IPS DF 19.7 (cell line): ENCODE measurements at places on chromosomes 3 and 15.

- no peak for DNase-seq
Measured at GRCh38 chr3:195194559-195195206, 76.3 kb downstream of the XXYLT1 start.

DNA sequence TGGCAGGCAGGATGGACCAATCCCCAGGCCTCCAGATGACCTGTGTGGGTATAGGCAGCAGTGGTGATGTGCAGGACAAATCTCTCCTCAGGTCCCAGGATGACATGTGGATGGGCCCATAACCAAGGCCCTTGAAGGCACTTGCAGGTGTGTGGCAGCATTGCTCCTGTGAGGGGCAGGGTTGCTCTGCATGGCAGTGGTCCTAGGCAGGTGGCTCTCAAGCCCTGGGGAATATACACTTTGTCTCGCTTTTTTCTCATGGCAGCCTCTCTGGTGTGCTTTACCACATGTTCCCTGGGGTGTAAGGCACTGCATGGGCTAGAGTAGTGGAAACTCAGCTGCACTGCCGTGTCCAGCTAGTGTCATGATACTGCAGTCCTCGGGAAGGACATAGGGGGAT is 503.6 kb downstream of the UNC13C start:
- no peak for DNase-seq

- no peak for DNase-seq
Measured at GRCh38 chr3:7897655-7898054, 604.0 kb upstream of the LMCD1 start.

DNA sequence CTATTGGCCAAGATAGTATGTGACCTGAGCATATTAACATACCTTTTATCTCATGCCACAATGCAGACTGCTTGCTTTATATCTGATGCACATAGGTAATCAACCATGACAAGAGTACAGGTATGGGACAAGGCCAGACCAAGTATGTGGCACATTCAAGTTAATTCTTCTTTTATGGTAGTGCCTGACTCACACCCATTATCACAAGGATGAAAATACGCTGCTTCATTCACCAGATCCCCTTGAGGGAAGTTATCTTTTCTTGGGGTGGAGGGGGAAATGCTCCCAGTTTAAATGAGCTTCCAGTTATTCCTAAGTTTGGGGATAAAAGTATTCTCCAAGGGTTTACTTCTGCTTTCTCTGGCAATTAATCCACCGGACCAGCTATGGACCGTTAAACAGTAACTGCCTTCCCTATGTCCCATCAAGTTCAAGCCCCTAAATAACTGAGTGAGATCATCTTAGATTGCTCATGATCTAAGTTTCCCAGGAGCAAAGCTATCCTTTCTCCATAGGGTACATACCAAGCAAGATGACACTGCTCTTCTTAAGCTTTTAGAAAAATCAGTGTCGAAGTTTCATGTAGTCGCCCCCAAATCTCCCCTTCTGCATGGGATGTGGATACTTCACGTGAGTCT is 1.9 kb downstream of the COL8A1 start:
- DNase-seq, result no peak

DNA sequence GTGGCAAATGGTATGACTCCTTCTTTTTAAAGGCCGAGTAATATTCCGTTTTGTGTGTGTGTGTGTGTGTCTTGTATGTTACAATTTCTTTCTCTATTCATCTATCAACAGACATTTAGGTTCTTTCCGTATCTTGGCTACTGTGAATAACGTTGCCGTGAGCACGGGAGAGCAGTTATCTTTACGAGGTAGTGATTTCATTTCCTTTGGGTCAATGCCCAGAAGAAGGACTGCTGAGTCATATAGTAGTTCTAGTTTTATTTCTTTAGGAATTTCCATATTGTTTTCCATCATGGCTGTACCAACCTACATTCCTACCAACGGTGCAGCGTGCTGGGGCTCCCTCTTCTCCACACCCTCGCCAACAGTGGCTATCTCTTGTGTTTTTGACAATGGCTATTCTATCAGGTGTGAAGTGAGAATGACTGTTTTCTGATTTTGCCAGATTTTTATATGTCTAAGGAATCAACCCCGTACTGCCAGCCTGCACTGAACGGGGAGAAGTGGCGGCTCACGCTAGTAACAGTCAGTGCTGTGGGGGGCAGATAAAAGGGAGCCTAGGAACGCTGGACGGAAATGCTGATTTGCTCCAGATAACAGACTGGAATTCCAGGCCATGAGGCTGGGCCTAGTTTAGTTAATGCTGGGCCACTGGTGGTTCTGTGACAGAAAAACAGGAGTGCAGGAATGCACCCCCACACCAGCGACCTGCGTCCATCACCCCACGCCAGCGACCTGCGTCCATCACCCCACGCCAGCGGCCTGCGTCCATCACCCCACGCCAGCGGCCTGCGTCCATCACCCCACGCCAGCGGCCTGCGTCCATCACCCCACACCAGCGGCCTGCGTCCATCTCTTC is 168.1 kb downstream of the XXYLT1 start:
- DNase-seq, result no peak

DNA sequence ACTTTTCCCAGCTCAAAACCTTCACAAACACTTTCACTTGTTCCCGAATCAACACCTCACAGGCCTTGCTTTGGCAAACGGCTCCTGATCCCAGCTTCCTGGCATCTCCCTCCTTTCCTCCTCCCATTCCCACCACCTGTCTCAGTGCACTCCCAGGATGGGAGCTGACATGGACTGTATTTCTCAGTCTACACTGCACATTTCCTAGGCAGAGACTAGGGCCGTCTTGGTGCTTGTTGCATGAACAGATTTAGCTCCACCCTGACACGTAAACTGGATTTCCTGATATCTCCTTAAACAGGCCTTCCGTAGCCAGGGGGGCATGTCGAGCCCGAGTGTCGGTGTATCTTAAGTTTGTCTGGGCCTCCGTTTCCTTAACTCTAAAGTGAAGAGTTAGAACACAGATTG is 790 bp upstream of the WHAMM start:
- DNase-seq, result no peak
